ENCODE measurements at places on chromosomes 5 and 9.
A peak's percentile ranks its signal among the peaks of the same experiment; 100 is the strongest.

GRCh38 chr9:21991072-21991959 is 2.9 kb downstream of the CDKN2A start:
- no peak for ATAC-seq

- ATAC-seq, result no peak
These were observed 56.8 kb downstream of the ARHGEF37 start for GRCh38 chr5:149638136-149638535.

- ATAC-seq, result no peak
These were observed 334.6 kb upstream of the KLF9 start for GRCh38 chr9:70749066-70749465.

- no peak for ATAC-seq
These were observed 72.7 kb downstream of the ZFAND5 start for GRCh38 chr9:72292256-72292682.

- peak; percentile 49 for ATAC-seq
These were observed 7.6 kb downstream of the BASP1 start for GRCh38 chr5:17224858-17225511.

DNA sequence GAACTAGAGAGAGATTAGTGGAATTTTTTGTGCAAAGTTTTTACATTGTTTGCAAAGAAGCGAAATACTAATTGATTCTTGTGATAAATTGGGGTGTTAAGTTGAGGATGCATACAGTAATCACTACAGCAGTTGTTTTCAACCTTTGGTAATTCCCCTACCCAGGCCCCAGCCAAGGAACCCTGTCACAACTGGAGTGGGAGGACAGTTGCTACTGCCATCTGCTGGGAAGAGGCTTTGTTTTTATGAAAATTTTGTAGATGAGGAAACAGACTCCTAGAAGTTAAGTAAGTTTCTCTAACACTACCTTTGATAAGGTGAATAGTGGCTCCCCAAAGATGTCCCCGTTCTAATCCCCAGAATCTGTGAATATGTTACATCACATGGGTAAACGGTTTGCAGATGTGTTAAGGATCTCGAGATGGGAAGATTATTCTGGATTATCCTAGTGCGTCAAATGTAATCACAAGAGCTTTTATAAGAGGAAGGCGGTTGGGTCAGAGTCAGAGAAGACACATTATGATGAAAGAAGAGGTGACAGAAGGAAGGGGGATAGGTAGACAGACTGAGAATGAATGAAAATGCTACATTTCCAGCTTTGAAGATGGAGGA is 34.0 kb upstream of the PPP1R2B start:
- ATAC-seq, result peak; percentile 80
